ENCODE measurements at places on chromosomes 11 and 22.
A peak's percentile ranks its signal among the peaks of the same experiment; 100 is the strongest.

DNA sequence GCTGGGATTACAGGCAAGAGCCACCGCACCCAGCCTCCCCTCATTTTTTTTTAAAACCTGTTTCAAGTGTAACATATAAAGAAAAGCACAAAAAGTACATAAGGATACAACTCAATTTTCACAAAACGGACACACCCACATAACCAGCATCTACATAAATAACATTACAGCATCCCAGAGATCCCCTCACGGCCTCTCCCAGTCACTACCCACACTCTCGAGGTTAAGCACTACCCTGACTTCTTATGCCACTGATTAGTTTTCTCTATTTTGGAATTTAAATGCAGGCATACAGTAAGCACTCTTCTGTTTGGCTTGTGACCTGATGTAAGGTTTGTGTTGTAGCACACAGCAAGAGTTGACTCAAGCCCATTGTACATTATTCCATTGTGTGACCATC lies 82.5 kb downstream of the CLPB start:
- DNase-seq = no peak

GRCh38 chr11:32426192-32426591 lies 9.1 kb downstream of the WT1 start:
- DNase-seq = no peak

- DNase-seq = no peak
Observed at GRCh38 chr22:45091254-45091854, 72.4 kb upstream of the NUP50 start.

DNA sequence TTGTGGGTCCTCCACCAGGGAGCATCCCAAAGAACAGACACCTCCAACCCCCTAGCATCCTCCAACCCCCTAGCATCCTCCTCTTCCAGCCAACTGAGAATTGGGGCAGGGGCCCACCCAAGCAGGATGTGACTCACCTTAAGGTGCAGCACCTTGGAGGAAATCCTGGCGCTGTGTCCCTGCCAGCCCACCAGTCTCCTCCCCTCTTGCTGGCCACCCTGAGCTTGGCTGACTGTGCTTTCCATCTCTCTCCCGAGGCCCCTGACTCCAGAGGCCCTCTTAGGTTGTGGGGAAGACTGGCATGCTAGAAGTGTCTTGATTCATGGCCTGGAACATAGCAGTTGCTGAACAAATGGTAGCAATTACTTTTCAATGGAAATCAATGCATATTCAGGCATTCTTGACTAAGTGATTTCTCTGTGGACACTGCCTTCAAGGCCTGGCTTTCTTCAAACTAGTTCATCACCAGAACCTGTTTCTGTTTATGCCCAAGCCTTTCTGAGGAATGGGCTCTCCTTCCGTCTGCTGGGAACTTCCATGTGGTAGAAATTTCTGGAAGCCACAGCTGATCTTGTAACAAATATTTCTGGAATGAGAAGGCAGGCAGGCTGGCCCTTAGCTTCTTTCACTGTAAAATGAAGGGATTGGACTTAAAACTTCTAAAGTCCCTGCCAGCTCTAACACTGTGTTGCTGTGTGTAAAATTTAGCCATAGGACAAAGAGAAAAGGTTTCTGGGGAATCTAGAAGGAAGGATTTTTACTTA lies 60.5 kb downstream of the CEP164 start:
- no peak for DNase-seq

GRCh38 chr22:39592081-39593065 lies 21.8 kb downstream of the CACNA1I start:
- DNase-seq = peak; percentile 74

DNA sequence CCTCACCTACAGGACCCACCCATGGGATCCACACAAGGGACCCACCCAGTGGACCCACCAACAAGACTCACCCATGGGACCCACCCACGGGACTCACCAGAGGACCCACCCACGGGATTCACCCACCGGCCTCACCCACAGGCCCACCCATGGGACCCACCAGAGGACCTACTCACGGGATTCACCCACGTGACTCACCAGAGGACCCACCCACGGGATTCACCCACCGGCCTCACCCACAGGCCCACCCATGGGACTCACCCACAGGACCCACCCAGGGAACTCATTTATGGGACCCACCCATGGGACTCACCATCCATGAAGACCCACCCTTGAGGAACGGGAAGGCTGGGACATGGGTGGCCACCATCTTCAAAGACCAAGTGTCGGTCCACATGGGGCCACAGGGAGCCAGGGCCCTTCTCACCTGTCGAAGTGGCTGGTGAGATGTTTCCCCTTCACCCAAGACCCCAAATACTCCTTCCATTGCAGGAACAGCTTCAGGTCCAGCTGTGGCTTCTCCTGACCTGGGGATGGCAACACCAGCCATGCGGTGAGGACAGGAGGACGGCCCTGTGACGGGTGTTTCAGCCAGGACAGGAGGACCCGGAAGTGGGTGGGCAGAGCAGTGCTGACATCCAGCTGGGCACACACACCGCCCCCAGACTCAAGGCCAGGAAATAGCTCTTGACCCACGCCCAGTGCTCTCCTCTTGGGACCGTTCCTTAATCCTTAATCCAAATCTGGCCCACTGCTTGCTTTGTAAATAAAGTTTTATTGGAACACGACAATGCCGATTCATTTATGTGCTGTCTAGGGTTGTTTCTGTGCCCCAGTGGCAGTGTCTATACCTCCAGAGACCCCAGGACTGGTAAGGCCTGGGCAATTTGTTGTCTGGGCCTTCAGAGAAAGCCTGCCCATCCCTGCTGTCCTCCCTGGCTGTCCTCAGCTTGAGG lies 1005.1 kb downstream of the BRD1 start:
- DNase-seq = no peak

DNA sequence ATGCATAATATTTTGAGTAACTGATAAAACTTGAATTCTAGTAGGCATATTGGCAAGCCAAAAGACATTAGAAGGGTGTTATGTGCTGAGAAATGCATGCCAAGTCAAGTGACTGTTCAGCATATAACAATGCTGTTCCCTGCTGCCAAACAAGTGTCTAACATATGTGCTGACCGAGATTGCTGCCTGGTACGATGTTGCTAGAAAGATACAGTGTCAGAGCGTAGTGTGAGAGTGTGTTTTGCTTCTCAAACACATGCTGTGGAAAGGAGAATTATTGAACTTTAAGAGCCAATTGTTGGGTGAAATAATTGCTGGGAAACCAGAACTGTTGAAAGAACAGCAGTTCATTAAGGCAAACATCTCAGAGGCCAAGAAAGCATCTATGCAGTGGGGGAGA lies 71.3 kb upstream of the GRIA4 start:
- DNase-seq = no peak

- DNase-seq = no peak
Observed at GRCh38 chr11:11605181-11605580, 16.6 kb downstream of the GALNT18 start.

GRCh38 chr11:4467811-4468606 lies 14.4 kb upstream of the OR52K1 start:
- DNase-seq = no peak

DNA sequence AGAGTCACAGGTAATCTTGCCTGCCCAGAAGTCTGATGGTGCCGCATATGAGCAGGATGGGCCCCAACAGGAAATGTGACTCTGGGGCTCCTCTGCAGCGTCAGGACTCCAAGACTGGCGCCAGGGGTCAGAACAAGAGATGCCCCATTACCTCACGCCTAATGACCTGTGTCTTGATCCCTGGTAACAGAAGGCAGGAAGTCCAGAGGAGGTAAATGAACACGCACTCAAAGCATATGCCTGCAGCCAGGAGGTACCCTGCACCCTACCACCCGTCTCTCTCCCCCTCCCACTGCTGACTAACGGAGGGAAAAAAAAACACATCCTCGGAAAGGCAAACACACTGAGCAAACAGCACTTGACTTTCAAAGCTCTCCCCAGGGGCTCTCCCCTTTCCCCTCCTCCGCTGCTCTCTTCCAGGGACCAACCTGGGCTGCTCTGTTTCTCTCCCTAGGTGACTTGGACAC lies 37.3 kb downstream of the ABCC8 start:
- DNase-seq = peak; percentile 99

DNA sequence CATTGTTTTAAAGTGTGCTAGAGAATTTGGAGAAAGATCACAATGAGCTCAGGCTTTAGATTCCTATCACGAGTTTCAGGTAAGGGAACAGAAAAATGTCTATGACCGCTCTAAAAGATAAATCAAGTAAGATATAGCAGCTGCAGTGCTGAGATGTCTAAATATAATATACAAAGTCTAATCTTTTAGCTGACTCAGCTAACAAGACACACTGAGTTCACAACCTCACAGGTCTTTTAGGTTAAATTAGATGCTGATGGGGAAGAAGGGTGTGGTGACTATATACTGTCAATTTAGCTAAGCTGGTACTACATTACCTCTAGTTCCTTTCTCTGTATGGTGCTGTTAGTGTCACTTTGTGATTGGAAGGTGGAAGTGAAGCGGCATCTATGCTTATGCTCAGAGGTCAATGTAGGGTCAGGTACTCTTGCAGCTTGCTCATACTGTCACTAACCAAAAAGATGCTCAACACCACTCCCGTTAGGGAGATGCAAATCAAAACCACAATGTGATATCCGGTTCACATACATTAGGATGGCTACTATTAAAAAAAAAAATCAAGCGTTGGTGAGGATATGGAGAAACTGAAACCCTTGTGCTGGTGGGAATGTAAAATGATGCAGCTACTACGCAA lies 283.5 kb downstream of the SWAP70 start:
- no peak for DNase-seq

GRCh38 chr11:126305699-126306098 lies 1.8 kb downstream of the DCPS start:
- no peak for DNase-seq

GRCh38 chr22:39280250-39280649 lies 35.5 kb upstream of the PDGFB start:
- no peak for DNase-seq

GRCh38 chr11:111531687-111532364 lies 8.7 kb upstream of the LAYN start:
- DNase-seq = no peak

DNA sequence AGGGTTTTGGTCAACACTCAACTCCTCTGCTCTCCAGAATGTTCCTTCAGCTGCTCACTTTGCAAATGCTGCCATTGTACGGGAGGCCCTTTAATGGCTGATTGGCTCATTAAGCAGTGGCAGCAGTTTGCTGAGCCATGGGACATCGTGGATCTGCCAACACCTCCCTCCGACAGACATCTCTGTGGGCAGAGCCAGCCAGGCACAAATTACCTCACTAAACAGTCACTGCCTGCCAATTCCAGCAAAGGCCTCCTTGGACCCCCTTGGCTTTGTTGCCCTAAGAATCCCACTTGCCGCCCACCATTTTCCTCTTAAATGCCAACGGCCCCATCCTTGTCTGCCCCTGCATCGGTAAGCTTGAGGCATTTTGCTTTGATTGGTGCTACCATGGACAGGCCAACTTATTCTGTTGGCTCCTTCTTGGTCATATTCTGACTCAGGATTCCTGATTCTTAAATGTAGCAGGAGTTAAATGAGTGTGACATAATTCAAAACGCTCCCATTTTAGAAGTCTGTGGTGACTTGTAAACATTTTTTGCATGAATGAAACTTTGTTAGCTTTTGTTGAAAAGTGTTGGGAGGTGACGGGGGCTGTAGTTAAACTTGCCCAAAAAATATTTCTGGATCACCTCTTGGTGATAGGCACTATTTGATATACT lies 57.5 kb upstream of the LMO2 start:
- peak; percentile 87 for DNase-seq

DNA sequence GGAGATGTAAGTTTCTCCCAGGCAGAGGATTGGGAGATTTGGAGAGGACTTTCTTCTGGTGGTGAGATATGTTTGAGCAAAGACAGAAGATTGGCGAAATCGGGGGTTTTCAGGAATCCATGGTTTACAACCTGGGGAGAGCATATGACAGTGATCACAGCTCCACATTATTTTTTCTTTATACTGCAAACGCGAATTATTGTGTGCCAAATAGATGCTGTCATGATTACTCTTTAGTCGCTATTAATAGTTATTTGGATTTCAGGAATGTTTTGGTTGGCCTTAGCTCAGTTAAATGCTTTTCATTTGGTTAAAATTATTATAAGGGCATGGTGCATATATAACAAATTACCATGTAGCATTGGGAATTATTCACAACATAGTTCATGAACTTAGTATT lies 15.2 kb downstream of the ATXN10 start:
- DNase-seq = no peak

- no peak for DNase-seq
Observed at GRCh38 chr11:92888696-92889095, 80.8 kb upstream of the MTNR1B start.

GRCh38 chr11:11985016-11985715 lies 23.3 kb downstream of the DKK3 start:
- no peak for DNase-seq

DNA sequence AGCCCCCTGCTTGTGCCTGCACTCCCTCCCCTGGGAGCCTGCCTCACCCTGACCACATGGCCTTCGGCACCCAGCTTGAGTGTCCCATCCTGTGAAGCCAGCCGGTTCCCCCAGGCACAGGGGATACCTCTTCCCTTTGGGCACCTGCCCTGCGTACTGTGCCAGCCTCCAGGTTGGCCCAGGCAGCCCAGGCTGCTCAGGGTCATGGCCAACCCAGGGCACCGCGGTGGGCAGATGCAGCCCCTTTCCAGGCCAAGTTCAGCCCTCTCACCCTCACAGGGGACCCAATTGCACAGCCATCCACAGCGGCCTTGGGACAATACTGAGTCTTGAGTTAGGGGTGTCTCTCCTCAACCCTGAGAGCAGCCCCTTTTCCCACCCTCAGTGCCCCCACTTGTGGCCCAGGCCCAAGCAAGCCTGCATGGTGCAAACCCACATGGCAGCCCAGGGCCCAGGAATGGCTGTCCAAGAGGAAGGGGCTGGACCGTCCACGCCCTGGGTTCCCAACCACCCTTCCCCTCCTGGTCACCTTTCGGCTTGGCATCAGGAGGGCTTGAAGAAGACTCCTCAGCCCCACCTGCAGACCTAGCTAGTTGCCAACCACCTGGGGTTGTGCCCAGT lies 87.7 kb downstream of the CDKN1C start:
- DNase-seq = no peak

DNA sequence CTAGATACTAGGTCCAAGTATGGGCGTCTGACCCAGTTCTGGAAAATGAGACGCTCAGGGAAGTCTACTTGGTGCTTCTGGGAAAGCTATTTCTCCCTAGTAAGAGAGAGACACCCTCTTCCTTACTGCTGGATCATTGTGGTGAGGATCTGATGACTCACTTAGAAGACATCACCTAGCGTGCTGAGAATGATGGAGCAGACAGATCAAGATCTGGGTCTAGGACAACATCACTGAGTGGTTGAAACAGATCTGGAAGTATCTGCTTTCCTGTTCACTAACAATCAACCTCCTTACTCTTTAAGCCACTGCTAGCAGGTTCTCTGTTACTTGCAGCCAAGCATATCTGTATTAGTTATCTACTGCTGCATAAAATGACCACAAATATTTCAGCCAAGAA lies 38.3 kb upstream of the HMGXB4 start:
- DNase-seq = no peak

- DNase-seq = peak; percentile 66
Observed at GRCh38 chr11:118928870-118929500, 3.3 kb upstream of the BCL9L start.

- DNase-seq = no peak
Observed at GRCh38 chr11:15097411-15097810, 17.3 kb upstream of the INSC start.
